ENCODE measurements at places on chromosomes 2 and 18.

DNA sequence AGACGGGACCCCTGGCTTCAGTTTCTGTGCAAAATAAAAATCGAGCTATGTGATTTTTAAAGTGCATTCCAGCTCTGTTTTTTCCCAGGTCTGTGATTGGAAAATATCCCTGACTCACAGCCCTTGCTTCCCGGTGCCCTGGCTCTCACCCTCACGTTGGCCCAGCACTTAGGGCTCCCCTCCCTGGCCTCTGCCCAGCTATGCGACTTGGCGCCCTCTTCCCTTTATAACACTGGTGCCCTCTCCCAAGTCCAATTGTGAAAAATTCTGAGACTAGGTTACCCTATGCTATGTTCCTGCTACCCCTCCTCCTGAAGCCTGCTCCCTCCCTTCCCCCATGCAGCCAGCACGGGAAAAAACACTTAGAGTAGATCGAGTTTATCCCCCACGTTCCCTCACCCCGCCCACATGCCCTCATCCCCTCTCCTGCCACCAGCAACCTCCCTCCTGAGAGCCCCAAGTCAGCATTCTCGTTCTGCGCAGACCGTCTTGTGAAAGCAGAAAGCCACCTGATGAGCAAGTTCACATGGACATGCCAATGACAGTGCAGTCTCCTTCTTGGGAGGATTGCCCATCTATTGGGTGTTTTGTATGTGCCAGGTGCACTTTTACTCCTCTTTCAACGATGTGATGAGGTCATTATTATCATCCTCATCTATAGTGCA, 228.8 kb downstream of the VAPA start:
- DNase-seq, result no peak

GRCh38 chr2:241507430-241508239, 749 bp downstream of the STK25 start:
- no peak for DNase-seq

GRCh38 chr2:159046966-159047365, 78.5 kb downstream of the TANC1 start:
- DNase-seq, result no peak

DNA sequence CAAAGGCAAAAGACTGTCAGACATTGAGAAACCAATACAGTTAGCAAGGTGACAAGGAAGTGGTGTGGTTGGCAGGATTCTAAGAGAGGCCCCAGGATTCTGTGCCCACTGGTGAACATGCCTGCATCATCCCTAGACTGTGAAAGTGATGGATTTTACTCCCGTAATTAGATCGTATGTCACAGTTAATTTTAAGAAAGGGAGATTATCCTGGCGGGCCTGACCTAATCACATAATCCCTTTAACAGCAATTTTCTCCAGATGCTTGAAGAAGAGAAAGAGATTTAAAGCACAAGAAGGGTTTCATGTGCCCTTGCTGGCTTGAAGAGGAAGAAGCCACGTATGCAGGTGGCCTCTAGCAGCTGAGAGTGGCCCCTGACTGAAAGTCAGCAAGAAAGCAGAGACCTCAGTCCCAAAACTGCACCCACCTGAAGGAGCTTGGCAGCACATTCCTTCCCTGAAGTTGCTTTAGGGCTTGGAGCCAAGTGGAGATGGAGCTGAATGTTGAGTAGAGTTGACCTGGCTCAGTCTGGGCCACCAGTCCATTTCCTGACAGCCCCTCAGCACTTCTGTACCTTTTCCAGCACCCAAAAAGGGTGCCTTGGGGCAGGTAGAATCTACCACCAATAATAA, 49.1 kb downstream of the GTF3C3 start:
- no peak for DNase-seq

GRCh38 chr18:45571714-45572113, 43.6 kb upstream of the SLC14A2 start:
- no peak for DNase-seq

- DNase-seq, result no peak
Measured at GRCh38 chr2:202014759-202015211, 18.9 kb upstream of the FZD7 start.
